Substantia nigra (tissue), 51 donors: ENCODE measurements at places on chromosomes 13 and 19.

DNA sequence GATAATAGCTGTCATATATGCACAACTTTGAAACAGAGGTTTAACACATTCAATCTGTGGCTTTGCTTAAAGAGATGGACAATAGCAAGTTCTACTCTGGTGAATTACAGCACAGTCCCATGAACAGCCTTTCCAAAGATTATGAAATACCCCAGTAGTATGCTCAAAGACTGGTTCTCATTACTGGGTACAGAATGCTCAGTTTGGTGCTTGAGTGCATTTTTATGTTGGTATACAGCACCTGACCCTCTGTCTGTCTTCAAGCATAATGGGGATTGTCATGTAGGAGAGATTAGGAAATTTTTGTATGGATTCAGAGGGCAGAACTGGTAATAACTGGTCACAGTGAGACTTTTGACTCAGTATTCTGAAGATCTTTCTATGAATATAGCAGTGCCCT lies 7.6 kb downstream of the LMO7 start:
- no peak for DNase-seq

DNA sequence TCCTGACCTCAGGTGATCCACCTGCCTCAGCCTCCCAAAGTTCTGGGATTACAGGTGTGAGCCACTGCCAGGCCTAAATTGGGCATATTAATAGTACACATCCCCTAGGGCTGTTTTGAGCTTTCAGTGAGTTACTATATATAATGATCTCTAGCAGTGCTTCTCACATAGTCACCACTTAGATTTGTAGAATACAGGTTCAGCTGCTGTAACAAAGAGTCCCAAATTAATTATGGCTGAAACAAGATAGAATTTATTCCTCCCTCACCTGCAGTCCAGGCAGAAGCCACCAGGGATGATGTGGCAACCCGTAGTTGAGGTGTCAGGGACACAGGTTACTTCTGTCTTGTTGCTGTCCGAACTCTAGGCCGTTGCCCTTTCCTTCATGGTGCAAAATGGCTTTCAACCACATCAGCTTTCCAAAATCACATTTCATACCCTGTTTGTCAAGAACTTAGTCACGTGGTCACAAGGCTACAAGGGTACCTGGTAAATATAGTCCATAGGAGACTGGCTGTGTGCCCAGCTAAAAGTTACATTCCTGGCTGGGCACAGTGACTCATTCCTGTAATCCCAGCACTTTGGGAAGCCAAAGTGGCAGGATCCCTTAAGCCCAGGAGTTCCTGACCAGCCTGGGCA lies 2.9 kb downstream of the PROSER3 start:
- no peak for DNase-seq

DNA sequence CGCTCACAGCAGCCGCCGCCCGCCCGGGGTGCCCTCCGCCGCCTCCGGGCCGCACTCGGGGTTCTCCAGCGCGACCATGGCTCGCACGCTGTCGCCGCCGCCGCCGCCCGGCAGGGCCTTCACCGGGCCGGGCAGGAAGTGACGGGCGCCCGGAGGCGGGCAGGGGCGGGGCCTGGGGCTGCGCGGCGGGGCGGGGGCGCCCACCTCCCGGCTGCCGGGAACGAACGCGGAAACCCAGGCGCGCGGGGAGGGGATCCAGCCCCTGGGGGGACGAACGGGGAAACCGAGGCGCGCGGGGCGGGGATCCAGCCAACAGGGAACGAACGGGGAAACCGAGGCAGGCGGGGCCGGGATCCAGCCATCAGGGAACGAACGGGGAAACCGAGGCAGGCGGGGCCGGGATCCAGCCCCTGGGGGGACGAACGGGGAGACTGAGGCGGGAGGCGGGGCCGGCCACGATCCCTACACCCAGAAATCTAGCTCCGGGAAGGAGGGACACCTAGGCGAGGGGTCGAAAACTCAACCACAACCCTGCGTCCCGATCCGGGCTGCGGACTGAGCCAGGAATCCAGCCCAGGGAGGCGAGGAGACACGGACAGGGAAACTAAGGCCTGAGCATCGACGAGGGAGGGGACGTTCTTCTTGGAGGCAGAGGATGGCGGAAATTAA lies at the start of gene R3HDM4:
Gene R3HDM4, minus strand, starts transcription at position 140 of the 669 bp plus-strand sequence. Its CDS starts 62 bp downstream, at position 78.
- DNase-seq, result peak; percentile 49

DNA sequence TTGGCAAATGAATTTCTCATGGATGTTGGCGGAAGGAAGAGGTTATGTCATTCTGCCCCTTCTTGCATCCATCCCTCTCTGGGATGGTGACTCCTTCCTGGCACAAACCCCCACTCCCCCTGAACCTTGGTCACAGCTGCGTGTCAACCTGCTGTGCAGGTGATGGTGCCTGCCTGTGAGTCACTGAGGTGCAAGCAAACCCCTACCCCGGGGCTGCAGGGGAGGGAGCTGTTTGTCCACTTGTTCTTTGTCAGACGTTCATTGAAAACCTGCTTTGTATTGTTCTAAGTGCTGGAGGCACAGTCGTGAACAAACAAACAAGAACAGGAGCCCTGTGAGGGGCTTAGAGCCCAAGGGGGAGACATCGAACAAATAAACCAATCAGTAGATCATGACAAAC lies 2.0 kb upstream of the GAPDHS start:
- no peak for DNase-seq

DNA sequence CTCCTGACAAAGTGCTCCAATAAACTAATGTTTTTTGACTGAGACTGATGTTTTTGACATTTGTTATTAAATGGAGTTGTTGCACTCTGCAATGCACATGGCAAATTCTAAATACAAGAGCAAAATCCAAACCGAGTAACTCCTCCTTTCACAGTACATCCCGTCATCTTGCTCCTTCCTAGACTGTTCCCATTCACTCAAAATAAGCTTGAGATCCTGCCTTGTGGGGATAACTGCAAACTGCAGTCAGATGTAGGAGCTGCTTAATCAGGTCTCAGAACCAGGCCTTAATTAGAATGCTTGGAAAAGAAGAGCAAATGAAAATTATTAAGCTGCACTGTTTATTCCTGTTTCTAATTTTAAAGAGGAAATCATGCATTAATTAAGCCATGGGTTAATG lies 134.8 kb upstream of the SPRY2 start:
- DNase-seq, result no peak

DNA sequence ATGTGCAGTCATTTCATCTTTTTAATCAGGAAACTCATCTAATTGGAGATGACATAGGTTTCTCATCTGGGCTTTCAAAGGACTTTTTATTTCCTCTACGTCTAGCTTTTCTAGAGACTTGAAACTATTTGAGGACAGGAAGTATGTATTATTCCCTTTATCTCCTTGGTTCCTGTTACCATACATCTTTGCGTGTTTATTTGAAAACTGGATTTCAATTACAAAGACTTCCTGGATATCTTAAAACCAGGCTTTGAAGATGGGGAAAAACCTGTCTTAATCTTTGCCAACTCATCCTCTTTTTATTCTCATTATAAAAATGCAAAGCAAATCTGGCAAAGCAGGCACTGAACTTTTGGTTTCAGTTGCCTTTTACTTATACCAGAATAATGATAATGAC lies 130.5 kb downstream of the LMO7 start:
- DNase-seq, result no peak

- DNase-seq, result no peak
These were observed 67.4 kb downstream of the GGACT start for GRCh38 chr13:100520936-100521850.

GRCh38 chr13:89061821-89062220 lies 1390.7 kb downstream of the SLITRK5 start:
- DNase-seq, result no peak

DNA sequence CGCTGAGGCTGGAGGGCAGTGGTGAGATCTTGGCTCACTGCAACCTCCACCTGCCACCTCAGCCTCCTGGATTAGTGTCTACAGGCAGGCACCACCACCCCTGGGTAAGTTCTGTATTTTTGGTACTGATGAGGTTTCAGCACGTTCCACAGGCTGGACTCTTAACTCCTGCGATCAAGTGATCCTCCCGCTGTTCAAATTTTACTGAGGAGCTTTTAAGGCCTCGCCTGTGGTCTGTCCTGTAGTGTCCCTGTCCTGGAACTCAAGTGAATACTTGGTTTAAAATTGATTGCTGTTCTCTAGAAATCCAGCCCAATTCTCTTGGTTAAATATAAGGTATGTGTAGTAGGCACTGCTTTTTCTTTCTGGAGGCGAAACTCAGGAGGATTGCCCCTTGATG lies 65.2 kb downstream of the DPRX start:
- DNase-seq, result no peak

GRCh38 chr19:7787141-7787540 lies 24.1 kb downstream of the CLEC4M start:
- no peak for DNase-seq

DNA sequence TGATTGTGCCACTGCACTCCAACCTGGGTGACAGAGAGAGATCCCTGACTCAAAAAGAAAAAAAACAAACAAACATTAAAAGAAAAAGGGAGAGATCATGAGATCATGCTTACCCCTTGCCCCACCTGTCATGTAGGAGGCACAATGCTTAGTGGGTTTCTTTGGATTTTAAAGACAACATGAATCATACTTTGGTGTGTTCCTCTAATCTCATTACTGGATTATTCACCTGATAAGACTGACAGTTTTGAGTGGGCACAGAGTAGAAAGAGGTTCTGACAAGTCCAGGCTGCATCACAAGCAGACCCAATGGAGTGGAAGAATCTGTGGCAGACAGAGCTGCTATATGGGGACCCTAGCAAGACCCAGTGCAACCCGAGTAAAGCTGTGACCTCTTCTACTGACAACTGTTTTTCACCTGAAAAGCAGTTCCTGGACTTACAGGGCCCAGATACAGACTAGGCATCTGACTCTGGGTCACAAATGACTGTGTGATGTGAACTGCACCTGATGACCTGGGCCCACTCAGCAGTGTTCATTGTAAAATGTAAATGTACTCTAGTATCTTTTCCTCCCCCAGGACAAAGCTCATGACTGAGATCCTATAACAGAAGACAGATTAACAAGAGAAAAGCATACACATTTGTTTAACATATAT lies 28.9 kb upstream of the USP12 start:
- DNase-seq, result no peak

- peak; percentile 98 for DNase-seq
These were observed at the start of the genes RPL18 and SPHK2 for GRCh38 chr19:48618916-48619691. RPL18 (minus strand) TSS chr19:48619178; CDS start chr19:48619143, 35 bp downstream. SPHK2 (plus strand) TSS chr19:48619506; CDS start chr19:48620515, 1,009 bp downstream.

- DNase-seq, result no peak
These were observed 524.1 kb upstream of the SLITRK5 start for GRCh38 chr13:87147076-87147475.

DNA sequence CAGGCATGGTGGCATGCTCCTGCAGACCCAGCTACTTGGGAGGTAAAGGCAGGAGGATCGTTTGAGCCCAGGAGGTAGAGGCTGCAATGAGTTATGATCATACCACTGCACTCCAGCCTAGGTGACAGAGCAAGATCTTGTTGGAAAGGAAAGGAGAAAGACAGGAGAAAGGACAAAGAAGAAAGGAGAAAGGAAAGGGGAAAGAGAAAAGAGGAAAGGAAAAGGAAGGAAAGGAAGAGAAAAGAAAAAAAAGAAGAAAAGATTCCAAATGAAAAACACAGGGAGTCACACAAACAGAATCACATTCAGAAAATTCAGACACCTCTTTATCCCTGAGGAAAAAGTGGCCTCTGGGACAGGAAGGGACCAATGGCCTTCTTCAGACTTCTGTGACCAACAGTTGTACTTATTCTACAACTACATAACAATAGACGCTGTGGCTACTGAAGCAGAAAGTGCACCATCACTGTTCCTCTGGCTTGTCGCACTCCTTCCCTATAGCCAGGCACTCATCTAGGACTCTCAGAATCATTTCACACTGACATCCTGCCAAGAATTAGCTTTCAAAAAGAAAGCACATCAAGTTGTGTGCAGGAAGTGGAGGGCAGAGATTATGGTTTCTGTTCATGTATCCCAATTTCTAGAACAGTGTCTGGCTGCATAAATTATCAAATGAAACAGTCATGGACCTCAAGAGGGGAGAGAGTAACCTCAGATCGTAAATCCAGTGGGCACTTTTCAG lies 5.9 kb downstream of the MTMR6 start:
- no peak for DNase-seq

- DNase-seq, result no peak
These were observed 263.3 kb downstream of the COG6 start for GRCh38 chr13:39918620-39919236.

- DNase-seq, result no peak
These were observed 229.4 kb downstream of the NDFIP2 start for GRCh38 chr13:79710376-79710775.

DNA sequence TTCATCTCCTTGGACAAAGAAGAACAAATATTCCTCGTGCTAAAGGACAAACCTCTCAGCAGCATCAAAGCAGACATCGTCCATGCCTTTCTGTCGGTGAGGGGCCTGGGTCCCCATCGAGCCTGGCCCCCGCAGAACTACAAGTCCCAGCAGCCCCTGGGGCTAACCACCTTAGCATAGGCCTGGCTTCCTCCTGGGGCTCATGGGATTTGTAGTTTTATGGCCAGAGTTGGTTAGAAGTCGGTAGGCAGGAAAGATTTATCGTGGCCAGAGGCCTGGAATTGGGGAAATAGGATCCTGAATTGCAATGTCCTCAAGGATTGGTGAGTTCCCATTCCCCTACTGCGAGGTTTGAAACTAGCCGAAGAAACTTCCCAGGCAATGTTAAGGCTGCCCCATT lies 19.6 kb downstream of the TMEM150B start:
- DNase-seq, result no peak
